ENCODE measurements at places on chromosomes 5 and 9.

DNA sequence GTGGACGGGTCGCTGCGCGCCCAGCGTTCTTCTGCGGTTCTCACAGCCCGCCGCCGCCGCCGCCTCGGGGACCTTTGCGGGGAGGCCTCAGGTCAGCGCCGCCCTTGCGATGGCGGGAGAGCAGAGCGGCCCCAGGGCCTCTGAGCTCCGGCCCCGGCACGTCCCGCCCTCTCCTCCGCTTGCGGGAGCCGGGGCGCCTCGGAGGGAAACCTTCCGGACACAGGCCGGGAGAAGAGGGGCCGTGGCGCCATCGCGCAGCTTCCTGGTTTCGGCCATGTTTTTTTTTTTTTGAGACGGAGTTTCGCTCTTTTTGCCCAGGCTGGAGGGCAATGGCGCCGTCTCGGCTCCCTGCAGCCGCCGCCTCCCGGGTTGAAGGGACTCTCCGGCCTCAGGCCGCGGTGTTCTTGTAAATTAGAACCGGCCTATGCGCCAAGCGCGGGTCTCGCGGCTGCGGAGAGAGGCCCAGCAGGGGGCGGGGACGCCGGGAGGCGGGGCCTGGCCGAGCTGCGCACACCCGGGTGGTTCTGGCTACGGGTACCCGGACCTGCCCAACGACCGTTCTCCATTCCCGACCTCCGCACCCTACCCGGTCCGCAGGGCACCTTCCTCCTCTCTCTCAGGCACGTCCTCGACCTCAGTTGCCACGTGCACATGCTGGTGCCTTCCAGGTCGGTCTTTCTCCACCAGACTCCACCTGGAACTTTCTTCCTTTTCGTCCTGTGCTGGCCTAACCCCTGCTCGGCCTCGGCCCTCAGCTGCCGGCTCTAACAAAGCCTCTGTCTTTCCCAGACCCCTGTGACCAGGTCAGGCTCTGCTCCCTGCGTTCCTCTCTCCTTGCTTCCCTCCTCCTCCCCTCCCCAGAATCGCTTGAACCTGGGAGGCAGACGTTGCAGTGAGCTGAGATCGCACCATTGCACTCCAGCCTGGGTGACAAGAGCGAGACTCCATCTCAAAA lies 28.8 kb upstream of the MGAT1 start:
- peak; percentile 94 for DNase-seq

DNA sequence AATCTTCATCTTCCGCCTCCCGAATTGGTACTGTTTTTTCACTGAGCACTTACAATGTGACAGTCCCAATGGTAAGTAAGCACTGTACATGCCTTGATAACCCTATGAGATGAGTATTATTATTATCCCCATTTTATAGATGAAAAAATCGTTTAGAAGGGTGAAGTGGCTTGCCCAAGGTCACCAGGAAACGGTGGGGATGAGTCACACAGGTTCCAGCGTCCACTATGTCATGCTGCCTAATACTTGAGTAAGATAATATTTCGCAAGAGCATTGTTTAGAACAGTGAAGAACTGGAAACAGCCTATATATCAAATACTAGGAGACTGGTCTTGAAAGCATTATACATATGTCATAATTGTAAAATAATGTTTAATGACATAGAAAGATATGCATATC lies 12.9 kb downstream of the HAND1 start:
- DNase-seq, result no peak

GRCh38 chr9:25677301-25678146 lies 720 bp downstream of the TUSC1 start:
- peak; percentile 93 for DNase-seq

DNA sequence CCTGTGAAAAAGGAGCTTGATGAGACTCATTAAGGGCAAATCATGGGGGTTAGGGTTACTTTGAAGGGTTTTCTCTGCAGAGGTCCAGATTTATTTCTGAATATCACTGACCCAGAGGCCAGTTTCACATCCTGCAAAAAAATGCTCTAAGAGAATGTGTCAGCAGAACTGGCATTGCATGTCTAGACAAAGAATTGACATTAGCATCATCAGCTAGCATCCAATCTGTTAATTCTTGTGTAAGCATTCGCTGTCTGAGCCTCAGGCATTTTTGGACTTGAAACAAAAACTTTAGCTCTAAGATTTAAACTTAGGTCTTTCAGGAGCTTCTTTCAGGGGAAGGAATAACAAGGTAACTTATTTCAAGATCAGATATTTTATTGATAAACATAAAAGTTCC lies 187.9 kb upstream of the ELL2 start:
- DNase-seq, result no peak

DNA sequence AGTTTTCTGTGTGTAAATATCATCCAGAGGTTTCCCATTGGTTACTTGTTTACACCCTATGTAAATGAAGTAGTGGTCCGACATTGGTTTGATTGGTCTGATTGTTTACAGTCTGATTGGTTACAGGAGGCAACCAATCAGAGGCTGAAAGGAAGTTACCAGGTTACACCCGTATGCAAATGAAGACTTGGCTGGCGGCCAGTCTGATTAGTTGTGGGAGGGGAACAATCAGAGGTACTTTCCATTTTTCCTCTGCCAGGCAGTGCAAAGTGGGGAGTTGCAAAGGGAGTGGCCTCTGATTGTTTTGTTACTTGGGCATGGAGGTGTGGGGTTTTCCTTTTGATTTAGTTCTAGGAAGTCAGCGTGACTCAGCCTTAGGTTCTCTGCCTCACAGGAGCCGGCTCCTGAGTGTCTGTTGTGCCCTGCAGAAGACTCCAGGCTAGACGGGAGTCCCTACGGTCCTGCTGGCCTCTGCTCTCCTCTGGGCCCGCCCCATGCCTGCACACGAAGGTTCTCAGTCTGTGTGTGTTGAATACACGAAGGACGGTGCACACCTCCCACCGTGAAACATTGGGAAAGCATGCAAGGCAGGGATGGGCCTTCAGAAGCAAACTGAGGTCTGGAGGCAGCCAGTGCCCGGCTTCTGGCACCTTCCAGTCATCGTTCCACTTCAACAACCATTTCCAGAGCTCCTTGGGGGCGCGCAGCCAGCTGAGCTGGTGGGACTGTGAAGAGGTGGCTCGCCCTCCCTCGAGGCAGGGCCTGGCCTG lies 42.9 kb downstream of the OLFM1 start:
- no peak for DNase-seq

DNA sequence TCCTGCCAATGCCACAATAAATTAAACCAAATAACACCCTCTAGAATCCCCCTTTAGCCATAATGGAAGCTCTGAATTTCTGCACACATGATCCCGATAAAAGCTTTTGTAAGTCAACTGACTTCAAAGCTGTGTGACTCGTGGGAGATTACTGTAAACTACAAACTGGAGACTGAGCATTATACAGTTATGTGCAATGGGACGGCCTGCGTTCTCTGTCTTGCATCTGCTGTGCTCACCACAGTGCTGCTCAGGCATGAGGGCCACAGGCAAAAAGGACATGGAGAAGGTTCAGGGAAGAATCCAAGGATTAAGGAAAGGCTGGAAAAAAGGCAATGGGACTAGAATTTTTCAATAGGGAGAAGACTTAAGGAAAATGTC lies 184.2 kb downstream of the FANCC start:
- DNase-seq, result no peak

GRCh38 chr5:478369-478981 lies 35.5 kb downstream of the EXOC3 start:
- no peak for DNase-seq

- peak; percentile 35 for DNase-seq
These were observed 47.8 kb downstream of the RETREG1 start for GRCh38 chr5:16568875-16569580.

- no peak for DNase-seq
These were observed 607.2 kb upstream of the WWC1 start for GRCh38 chr5:167684251-167684650.

DNA sequence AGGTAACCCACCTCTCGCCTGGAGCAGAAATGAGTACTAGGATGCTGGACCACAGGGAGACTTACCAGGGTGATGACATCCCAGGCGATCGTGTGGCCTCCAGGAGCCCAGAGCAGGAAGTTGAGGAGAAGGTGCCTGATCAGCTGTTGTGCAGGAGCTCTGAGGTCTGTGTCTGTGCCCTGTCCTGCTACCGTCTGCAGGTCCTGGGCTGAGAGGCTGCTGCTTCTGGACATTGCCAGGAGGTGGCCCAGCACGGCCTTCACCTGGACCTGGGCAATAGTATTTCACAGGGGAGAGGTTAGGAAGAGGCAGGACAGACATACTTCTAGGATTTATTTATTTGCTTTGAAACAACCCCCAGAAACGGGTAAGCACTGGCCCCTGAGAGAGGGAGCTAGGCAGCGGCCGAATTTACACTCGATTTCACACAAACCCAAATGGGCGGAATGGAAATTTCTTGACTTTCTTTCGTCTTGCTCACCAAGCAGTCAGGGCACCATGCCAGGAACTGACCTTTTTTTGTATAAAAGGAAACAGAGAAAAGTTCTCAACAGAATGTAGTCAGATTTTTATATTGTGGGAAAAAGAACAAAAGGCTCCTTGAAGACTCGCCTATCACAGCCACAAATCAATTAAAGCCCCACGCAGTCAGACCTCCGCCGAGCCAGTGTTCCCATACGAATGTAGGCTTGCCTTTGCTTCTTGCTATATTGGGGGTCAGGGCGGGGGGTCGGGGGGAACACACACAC lies 210.3 kb downstream of the FANCC start:
- no peak for DNase-seq

Measured in left ventricle myocardium superior (tissue), 1 donor.